ENCODE measurements at places on chromosomes 13 and 19.

DNA sequence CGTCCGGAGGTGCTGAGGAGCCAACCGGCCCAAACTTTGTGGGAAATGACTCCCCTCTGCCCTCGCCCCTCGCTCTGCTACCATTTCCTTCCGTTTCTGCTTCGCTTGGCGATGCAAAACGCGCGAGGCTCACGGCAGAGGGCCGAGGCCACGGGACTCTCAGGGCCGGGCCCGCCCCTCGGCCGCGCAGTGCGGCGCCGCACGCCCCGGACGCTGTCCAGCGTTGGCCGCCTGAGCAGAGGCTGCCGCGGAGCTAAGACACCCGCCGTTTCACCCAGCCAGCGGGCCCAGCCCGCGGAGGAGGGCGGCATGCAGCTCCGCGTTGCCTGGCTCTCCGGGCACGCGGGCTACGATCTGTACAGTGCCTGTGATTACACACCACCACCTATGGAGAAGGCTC is 2.1 kb upstream of the ZNF578 start:
- DNase-seq = no peak

DNA sequence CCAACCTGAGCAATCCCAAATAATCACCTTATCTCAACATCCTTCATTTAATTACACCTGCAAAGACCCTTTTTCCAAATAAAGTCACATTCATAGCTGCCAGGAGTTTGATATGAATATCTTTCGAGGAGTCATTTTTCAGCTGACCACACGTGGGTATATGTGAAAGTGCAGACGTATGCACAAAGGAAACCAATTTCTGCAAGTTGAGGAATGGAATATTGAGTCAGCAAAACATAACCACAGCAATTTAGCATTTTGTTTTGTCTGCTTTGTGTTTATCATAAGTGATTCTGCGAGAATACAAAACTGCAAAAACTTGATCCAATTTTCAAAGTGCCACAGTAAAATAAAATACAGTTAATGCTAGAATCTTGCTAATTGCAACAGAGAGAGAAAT is 295.9 kb downstream of the SUCLA2 start:
- DNase-seq = no peak

GRCh38 chr13:69423844-69424243 is 683.8 kb upstream of the ATXN8OS start:
- DNase-seq = no peak

- DNase-seq = no peak
Observed at GRCh38 chr13:33134213-33134612, 118.0 kb downstream of the KL start.

GRCh38 chr13:48938308-48938943 is 37.3 kb upstream of the FNDC3A start:
- no peak for DNase-seq

GRCh38 chr19:43595605-43595998 is 332 bp downstream of the IRGQ start:
- DNase-seq = no peak

DNA sequence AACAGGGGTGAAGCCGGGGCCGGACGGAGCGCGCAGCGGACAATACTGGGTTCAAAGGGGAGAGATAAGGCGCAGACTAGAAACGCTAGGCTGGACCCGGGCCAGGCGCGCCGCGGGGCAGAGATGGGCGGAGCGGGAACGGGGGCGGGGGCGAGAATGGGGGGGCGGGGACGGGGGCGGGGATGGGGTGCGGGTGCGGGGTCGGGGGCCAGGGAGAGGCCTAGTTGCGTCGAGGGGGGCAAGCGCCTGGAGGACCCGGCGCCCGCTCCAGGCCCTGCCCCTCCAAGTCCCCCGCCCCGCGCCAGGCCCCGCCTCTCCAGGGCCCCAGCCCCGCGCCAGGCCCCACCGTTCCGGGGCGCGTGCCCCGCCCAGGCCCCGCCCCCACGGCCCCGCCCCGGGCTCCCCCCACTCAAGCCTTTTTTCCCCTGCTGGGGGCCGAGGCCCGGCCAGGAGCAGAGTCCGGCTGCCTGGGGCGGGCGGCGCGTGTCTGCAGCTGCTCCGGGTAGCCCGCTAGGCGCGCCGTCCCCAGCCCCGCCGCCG is at the start of gene CERS4:
CERS4 (plus strand) TSS at position 449 of the 540 bp plus-strand sequence. CDS start 41,707 bp downstream, outside the sequence.
- DNase-seq = no peak

- DNase-seq = no peak
Observed at GRCh38 chr13:47252627-47253026, 355.8 kb upstream of the HTR2A start.

DNA sequence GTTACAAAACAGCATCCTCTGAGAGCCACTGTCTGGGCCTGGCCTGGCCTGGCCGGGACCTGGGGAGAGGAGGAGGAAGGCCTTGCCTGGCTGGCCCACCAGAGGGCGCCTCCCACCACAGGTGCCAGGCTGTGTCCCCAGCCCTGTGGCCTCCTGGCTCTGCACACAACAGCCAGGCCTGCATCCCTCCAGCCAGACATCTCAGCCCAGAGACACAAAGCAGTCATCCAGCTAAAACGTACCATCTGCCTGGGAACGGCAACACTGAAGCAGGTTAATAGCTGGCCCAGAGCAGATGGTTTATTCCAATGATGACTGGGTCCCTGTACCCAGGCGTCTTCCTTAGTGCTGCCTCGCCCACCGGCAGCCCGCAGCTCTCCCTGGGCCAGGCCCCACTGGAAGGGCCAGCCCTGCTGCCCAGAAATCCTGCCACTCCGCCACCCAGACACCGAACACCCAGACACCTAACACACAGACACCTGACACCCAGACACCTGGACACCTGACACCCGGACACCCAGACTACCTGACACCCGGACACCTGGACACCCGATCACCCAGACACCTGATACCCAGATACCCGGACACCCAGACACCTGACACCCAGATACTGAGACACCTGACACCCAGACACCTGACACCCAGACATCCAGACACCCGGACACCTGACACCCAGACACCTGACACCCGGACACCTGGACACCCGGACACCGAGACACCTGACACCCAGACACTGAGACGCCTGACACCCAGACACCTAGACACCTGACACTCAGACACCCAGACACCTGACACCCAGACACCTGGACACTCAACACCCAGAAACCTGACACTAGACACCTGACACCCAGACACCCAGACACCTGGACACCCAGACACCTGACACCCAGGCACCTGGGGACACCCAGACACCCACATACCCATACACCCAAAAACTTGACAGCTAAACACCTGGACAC is 20.1 kb downstream of the C19orf12 start:
- no peak for DNase-seq

- no peak for DNase-seq
Observed at GRCh38 chr13:62194371-62194770, 778.7 kb upstream of the PCDH20 start.

DNA sequence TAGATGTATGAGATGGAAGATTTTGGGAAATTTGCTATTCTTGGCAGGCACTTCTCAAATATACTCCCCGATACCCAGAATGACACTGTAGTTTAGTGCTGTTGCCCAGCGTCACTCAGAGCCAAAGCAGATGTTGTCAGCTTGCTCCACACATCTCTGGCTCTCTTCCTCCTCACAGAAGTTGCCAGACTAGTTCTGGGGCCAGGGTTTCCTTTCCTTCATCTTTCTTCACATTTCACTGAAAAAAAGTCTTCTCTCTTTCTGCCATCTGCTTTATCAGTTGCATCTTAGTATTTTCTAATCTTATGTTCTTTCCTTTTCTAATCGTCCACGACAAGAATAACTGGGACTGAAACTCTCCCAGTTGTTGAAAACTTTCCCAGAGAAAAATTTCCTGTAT is 251.4 kb downstream of the RGCC start:
- no peak for DNase-seq

- no peak for DNase-seq
Observed at GRCh38 chr19:10882108-10882457, 10.7 kb downstream of the CARM1 start.

GRCh38 chr13:48040896-48041295 is 3.4 kb downstream of the NUDT15 start:
- DNase-seq = no peak

- no peak for DNase-seq
Observed at GRCh38 chr19:1220976-1221903, 15.7 kb downstream of the STK11 start.

DNA sequence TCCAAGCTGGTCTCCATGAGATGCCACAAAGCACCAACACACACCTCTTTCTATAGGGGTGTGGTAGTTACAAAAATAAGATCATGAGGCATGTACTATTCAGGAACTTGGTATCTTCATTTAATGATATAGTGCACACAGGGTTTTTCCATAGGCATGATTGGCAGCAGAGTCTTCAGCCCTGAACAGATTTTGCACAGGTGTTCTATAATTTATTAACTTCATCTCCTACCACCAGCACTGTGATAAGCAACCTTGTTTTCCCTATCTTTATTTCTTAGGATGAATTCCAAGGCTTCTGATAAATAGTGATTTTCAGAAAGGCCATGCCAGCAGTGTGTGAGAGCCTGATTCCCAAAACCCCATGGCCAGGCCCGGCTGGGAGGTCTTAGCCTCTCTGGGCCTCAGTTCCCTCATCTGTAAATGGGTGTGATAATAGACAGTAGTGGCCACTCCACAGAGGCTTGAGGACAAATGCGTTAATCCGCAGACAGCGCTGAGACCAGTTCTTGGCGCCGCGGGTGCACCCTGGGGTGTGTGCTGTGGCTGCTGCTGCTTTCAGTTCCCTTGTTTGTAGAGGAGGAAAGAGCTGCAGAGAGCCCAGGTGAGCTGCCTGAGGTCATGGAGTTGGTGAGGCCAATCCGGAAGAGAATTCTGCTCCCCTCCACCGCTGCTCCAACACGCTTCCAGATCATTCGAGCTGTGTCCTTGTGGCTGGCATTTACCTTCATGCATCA is 33.1 kb downstream of the DHRS12 start:
- DNase-seq = no peak

DNA sequence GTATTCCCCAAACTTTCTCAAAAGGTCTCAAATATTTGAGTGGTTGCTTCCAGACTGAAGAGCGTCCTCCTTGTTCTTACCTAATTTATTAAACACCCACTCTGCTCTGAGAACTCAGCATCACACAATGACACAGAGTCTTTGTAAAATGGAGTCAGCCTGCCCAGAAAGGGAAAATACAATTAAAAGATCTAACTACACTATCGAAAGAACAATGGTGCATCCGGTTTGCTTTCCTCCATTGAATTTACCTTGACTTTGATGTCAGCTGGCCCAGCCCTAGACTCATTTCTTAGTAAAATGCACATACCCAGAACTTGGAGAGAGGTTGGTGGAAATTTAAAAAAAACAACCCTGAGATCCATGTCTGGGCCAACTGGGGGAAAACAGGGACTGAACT is 120.7 kb upstream of the SERP2 start:
- no peak for DNase-seq

- DNase-seq = no peak
Observed at GRCh38 chr13:49455007-49455398, 10.9 kb downstream of the SETDB2 start.

GRCh38 chr19:4866595-4867424 is 657 bp downstream of the PLIN3 start:
- DNase-seq = no peak

- DNase-seq = no peak
Observed at GRCh38 chr13:106115081-106115480, 420.4 kb downstream of the EFNB2 start.

GRCh38 chr19:821231-821824 is 427 bp downstream of the PLPPR3 start:
- DNase-seq = no peak

GRCh38 chr13:46860722-46861121 is 36.1 kb downstream of the HTR2A start:
- DNase-seq = no peak

- no peak for DNase-seq
Observed at GRCh38 chr19:50384685-50385535, 763 bp downstream of the POLD1 start.

GRCh38 chr19:11685676-11686650 is 52.8 kb downstream of the ZNF823 start:
- DNase-seq = no peak

GRCh38 chr13:75723901-75724300 is 87.8 kb downstream of the LMO7 start:
- no peak for DNase-seq

DNA sequence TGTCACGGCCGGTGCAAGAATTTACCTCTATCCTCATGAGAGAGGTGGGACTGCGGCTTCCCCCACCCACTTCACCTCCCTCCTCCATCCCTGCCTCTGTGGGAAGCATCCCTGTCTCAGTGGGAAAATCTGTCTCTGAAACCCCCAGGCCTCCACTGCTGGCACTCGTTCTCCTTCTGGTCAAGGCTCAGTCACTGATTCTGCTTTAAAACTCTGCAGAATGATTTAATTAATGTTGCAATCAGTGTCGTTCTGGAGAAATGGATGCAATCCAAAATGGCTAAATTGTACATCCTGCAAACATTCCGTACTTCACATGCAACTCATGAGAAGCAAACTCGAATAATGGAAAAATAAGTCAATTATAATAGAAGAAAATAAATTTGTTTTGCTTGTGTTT is 5.6 kb downstream of the RASL11A start:
- DNase-seq = no peak

DNA sequence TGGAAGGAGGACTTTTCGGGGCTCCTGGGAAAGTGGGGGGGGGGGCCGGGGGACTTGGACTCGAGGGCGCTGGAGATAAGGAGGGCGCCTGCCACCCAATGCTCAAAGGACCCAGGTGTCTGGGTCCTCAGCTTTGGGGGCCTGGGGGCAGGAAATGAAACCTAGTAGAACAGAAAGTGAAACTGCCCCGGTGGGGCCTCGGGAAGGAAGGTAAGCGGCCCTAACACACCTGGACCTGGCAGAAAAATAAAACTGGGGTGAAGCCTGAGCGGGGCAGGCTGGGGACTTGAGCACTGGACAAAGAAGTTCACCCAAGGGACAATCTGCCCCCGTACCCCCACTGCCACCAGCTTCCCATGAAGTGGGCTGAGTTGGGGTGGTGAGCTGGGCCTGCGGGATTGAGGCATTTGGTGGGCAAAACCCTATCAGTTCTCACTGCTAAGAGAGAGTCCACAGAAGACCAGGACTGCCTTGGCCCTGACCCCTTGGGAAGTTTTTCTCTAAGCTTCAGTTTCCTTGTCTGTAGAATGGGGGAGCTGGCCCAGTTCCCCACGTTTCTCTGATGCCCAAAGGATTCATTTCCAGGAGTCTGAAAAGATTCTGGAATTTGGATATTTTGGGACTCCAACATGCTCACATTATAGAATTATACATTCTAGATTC is 2.3 kb downstream of the PRKD2 start:
- DNase-seq = no peak

DNA sequence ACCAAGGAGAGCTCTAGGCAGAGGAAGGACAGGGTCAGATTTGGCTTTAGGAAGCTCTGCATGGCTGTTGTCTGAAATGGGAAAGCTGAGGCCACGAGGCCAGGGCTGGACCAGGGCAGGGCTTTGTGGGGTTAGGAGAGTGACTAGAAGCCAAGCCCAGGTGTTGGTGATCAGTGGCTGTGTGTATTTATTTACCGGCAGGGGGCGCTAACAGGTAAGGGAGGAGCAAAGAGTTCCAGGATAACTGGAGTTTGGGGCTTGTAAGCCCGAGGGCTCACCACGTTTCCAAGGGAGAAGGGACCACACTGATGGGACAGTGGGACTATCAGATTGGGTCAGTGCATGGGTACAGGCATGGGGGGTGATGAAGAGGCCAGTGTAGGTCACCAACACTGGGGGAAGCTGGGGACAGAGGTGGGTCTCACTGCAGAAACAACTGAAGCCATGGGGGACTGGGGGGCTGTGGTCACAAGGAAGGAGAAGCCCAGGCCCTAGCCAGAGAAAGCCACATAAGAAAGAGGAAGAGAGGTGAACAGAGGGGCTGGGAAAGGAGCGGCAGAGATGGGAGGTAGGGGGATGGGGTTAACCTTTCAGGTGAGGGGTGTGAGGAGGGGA is 3.9 kb downstream of the TMEM147 start:
- DNase-seq = no peak

Measured in cortex of kidney (tissue), 1 donor.